ENCODE measurements at places on chromosomes 3 and 15.

- no peak for DNase-seq
These were observed 103.1 kb upstream of the TNIK start for GRCh38 chr3:171563298-171563697.

DNA sequence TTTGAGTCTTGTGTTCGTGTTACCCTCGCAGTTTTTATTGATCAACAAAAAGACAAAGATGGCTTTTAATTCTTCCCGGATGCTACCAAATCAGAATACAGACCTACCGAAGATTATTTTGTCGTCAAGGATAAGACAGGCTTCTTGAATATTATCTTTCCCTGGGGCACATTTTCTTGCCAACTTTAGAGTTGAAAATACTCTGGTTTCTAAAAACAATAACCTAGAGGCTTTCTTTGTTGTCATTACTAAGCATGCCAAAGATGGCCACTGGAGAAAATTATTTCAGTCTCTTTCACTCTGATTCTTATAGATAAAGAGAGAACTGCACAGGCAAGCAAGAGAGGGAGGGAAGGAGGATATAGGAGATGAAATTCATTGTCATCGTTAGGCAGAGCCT is 33.9 kb downstream of the OXNAD1 start:
- DNase-seq = no peak

GRCh38 chr3:52319921-52320595 is 3.9 kb downstream of the DNAH1 start:
- DNase-seq = no peak

GRCh38 chr3:1783995-1784394 is 314.7 kb upstream of the CNTN4 start:
- no peak for DNase-seq

DNA sequence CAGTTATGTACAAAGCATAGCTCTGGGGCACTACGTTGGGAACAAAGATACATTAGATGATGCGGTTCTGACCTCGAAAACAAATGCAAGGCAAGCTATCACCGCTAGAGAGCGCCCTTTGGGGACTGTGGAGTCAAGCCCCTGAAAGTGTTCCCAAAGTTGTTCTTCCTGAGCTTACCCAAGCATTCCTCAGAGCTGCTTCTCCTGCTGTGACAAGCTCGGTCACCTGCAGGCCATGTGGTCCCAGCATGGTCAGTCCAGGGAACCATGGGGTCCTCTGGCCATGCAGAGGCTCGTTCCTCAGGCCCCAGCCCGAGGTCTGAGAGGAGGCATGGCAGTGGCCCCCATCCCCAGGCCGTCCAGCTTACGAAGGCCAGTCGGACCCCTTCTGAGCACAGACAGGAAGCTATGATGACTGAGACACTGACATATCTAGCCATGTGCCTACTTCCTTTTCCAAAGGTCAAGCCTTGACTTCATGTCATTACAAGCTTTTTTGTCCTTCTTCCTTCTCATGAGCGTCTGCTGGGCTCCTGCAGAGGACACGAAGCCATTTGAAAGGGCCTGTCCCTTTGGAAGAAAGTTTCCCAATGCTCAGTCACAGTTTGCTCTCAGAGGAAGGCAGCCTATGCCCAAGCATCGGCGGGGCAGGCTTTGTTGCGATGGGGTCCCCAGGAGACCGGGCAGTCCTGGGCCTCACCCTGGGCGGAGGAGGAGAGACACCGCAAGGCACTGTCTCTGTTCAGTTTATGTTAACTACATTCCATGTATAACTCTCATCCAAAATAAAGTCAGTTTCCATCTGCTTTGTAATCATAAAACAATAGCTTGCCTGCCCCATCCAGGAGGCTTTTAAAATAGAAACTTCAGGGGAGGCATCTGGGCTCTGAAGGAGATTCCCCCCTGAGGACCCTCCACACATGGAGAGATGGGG is 79.3 kb downstream of the ATP10A start:
- peak; percentile 55 for DNase-seq

DNA sequence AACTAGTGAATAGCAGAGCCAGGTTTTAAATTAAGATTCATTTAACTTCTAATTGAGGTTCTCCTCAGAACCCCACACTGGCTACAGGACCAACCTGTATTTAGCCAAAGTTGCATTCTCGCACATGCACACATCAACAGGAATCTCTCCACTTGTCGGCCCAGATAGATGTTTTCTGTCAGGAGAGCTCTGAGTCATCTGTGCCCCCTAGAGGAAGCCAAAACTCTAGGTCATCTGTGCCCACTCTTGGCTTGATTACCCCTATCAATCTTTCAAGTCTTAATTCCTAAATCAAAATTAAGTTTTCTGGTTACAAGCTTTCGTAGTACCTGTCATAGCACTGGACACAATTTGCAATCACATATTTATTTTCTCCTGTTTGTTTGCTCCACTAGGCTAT is 104.9 kb upstream of the EOMES start:
- DNase-seq = no peak

DNA sequence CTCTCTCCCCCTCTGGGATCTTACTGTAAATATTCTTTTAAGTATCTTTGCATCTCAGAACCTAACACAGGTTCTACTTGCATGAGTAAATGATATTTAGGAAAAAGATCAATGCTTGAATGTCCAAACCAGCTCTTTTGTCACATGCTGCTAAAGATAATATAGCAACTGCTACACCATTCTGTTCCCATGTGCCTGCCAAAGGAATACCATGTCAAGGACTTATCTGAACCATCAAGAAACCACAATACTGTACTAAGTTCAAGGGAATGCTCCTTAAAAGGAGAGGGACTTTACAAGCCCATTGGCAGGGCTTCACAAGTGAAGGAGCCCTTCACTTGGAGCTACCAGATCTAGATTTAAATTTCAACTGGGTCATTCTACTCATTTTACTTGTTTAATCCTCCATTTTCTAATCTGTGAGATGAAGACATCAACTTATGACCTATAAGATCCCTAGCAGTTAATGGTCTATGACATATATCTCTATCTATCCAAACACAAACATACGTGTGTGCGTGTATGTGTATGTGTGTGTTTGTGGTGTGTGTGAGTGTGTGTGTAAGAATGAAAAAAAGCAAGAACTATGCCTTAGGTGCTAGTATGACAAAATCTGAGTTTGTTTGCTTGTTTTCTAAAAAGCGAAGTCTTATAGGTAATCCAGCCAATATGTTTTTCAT is 13.0 kb upstream of the SEC62 start:
- no peak for DNase-seq

GRCh38 chr3:22894865-22895264 is 308.3 kb upstream of the UBE2E2 start:
- no peak for DNase-seq

DNA sequence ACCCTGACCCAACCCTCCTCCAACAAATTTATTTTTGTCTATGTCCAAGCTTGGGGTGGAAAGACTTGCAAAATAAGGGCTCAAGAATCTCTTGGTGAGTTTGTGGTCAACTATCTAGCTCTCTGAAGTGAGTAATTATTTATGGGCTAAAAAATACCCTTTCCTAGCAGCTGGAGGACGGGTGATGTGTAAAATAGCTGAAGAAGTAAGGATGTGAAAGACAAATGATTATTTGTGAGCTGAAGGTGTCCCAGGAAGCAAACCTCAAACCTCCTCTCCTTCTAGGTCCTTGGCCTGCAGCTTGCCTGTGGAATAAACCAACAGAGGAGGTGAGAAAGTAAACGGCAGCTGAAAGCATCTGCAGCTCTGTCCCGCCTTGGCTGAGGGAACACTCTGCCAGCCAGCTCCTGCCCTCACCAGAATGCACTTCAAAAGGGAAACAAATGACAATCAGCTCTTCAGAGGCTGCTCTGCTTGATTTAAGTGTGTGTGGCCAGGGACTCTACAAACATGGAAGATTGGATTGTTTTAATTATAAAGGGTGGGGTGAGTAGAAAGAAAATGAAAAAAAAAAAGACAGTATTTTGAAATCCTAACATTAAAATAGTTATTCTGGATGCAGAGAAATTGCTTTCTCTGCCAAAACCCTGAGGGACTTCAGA is 60.3 kb downstream of the TM4SF4 start:
- peak; percentile 28 for DNase-seq

- DNase-seq = no peak
These were observed 1.8 kb downstream of the FETUB start for GRCh38 chr3:186642014-186642413.

DNA sequence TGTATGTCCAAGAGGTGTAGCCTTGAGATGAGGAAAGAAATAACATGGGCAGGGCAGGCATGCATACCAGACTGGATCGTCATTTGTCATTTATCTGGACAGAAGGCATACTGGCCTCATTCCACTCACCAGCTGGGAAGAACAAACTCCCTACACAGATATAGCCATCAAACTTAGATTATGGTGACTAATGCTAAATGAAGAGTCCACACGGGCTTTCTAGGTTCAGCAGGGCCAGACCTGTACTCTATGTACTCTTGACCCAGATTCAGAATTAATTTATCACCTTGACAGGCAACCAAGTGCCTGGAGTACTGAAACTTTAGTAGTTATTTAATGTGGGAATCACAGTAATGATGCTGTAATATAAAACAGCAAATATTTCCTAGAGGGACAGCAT is 164.3 kb upstream of the IL12A start:
- DNase-seq = no peak

GRCh38 chr3:118951089-118951488 is 83.6 kb downstream of the IGSF11 start:
- DNase-seq = no peak

DNA sequence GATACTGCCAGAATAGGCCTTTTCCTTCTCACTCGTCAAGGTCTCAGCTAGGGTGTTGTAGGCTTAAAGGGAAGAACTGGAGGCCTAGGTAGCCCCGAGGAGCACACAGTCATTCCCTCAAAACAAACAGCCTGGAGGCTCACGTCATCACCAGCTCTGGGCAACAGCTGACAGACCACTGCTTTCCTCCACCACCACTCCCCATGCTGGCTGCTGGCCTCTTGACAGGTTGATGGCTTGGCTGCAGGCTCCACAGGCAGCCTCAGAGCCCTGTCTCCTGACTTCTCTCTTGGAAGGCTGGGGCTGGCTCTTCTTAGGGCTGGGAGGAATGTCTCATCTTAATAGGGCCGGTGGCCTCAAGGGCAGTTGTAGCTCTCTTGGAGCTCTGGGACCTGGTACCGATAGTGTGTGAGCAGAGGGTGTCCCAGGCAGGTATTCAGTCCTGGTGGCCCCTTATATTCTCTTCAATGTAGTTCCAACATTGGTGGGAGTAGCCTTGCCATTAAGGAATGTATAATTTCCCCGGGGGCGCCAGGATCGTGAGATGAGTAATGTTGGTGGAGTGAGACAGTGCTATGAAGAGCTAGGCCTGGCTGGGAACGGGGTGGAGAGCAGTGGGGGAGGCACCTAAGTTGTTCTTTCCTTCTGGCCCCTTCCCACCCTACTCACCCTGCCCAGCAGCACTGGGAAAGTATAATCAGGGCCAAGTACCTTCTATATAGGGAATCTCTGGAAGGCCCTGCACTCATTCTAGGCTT is 6.1 kb upstream of the AP2M1 start:
- no peak for DNase-seq

- DNase-seq = peak; percentile 64
These were observed 945 bp downstream of the MST1R start for GRCh38 chr3:49902511-49903345.

DNA sequence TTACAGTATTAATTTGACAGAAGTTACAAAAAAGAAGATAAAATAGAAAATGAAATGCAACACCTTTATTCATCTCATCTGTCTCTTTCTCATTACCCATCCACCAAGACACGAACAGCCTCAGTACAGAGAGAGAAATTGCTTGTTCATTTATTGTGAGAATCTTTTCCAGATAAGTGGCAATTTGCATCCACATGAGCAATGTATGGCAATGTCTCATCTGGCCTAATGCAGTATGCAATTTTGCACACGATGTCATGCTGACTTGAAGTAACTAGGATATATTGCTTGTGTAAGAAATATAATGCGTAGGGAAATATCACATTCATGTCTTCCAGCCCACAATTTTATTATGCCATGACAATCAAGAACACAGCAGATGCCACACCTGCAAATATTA is 866.9 kb downstream of the ROBO1 start:
- DNase-seq = no peak

DNA sequence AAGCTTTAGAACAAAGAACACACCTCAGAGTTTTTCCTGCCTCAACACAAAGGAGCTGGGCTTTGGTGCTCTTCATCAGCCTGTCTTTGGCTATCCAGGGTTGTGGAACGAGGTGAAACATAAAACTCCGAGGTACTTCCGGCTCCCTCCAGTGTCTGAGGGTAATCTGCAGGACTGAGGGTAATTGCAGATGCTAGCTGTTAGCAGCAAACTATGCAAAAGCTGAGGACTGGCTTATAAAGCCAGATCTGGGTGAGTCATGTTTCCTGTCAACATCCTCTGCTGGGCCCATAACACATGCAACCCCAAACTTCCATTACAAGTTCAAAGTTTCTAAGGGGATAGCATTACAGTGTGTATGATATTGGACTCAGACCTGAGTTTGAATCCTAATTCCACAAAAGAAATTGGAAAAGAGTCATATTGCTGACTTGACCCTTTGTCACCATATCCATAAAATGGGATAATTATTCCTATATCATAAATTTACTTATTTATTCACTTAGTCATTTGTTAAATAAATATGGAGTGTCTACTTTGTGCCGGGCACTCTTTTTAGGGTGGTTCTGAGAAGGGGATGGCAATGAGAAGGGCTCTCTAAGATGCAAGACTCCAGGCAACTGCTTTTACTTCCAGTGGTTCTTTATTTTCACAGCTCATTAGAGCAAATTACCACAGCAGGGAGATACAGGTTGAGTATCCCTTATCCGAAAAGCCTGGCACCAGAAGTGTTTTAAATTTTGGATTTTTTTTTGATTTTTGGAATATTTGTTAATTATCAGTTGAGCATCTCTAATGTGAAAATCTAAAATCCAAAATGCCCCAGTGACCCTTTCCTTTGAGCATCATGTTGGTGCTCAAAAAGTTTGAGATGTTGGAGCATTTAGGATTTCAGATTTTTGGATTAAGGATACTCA is 9.5 kb upstream of the TRIM69 start:
- DNase-seq = no peak

- DNase-seq = no peak
These were observed 591.7 kb downstream of the RSL24D1 start for GRCh38 chr15:54605043-54605442.

DNA sequence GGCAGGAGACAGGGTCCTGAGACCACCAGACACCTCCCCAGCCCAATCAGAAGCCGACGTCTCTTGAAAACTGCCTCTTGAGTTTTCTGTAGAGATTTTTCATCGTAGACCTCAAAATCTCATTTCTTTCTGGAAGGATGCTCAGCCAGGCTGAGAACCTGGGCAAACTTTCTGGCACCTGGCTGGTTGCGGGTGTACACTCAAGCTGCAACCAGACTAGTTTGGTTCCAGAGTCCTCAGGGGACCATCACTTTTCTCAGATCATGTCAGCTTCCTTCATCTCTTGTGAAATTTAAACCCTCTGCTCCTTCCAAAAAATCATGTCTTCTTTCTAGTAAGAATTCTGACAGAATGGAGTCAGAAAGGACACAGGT is 45.1 kb downstream of the CMTM7 start:
- DNase-seq = no peak

DNA sequence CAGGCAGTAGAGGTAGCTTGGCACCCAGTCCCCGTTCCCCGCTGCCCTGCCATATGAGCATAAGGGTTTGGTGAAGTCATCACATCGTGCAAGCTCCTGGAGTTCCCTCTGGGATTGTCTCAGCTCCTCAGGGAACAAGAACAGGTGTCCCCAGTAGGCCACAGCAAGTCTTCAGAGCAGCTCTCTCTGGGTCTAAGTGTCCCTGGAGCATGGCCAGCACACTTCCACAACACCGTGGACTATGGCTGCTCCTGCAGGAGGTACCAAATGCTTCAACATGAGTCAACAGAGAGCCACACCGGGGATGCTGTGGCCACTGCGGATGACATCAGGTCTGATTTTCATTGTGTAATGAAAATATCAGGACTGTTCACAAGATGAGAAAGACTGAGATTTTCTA is 23.1 kb downstream of the ABHD6 start:
- DNase-seq = no peak

All from glutamatergic neuron (in vitro differentiated cells).